ENCODE measurements at places on chromosomes 2 and 18. TPM values are rescaled to one million over a fixed set of nuclear protein-coding genes. Genes with fewer than 3 reads are reported as not detected.
A peak's percentile ranks its signal among the peaks of the same experiment; 100 is the strongest.

DNA sequence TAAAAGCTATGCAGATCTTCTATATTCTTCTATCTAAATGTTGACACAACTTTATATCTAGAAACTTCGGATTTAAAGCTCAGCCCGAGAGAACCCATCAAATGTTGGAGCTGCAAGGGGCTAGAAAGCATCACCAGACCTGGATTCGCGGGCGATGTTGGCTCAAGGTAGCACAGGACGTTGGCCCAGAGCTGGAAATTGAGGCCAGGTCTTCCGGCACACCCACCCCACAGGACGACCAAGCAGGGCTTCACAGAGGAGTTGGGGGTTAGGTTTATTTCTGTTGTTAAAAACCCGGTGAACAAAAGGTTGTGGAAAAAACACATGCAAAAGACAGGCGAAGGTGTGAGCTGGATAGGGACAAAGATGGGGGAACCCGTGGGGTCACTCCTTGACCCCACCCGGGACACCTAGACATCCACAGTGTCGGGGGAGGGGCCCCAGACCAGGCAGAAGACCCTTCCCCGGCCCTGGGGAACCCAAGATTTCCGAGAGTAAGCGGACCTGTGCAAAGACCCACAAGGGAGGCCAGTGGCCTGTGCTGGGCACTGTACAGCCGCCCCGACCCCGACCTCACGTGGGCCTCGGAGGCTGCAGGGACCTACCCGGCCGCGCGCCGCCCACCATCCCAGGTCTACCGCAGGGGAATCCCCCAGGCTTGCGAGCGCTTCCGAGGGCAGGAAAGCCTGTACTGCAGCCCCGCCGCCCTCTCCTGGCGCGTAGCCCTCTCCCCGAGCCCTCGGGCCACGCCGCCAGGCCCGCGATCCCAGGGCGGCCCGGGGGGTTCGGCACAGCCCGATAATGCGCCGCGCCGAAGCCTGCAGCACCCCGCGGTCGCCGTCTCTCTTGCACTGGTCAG, 1.8 kb upstream of the AGBL5 start:
- no peak for DNase-seq

DNA sequence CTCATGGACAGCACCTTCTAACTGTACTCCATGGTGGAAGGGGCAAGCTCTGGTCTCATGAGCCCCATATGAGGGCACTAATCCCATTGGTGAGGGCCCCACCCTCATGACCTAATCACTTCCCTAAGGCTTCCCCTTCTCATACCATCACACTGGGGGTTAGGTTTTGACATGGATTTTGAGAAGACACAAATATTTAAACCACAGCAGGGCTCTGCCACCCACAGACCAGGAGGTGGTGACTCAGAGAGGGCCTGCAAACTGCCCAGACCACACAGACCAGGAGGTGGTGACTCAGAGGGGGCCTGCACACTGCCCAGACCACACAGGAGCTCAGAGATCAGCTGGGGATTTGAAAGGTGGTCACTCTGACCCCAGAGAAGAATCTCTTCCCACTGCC, 222.0 kb downstream of the KLHL29 start:
- DNase-seq: peak; percentile 61

DNA sequence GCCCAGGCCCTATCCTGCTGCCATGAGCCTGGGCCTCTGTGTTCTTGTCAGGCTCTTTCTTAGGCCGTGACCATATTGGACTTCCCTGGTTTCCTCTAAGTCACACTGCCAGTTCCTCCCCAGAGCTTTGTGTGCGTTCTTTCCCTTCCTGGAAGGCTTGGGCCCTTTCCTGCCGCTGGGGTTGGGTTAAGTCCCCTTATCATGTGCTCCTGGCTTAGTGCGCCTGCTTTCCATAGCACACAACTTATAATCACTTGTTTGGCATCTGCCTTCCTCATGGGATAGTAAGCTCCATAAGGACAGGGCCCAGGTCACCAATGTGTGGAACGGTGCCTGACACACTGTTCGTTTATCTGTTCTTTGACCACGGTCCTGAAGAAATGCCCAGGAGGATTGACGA, 31.3 kb downstream of the NIFK start:
- DNase-seq: no peak

DNA sequence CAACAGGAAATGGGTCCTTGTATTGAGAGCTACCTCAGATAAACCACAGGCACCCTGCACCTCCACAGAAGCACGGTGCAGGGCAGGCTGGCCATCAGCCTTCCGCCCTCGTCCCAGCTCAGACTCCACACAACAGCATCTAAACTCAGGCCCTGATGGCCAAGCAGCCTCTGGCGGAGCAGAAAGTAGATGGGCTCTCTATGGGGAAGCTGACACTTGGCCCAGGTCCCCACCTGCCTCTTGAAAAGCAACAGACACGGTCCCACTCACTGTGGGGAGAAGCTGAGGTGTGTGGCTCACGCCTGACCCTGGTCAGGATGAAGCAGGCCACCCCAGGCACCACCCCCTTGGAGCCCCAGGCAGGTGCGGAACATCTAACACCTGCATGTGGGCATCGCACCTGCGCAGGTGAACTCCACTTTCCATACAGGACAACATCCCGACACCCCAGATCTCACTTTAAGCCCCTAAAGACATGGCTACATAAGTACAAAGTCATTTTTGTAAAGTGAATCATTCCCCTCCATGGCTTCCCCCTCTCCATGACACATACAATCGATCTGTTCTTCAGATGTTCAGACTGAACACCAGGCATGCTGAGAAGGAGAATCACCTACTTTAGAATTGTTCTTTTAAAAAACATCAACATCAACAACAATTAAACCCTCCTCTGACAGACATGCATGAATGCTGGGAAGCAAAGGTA, 208.4 kb downstream of the ZBTB7C start:
- DNase-seq: no peak

DNA sequence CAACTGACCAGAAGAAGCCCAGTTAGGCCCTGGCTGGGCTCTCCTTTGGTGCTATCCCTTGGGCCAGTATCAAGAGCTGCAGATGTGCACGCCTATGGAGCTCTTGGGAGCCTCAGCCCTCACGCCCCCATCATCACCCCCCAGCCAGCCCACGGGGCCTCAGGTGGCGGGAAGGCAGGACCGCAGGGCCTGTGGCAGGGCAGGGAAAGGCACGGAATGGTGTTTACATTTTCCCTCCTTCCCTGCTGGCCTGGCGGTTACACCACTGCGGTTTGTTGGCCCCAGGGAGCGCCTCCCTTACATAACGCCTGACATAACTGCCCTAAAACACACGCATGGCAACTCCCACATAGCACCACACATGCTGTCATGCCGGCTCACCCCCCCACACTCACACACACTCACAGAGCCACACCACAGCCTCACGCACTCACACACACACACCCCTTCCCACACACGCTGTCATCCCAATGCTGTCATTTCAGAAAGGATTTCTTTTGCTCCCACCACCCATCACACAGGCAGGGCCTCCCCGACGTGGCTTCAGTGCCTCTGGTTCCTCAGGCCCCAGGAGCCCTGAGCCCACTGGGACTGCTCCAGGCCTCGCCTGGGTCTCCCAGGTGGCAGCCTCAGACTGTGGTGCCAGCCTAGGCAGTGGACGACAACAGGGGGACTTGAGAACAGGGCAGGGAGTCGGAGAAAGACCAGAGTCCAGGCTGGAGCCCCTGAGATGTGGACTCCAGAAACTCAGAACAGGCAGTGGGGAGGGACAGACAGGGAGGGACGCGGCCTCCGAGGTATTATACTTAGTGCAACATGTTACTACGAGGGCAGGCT, 15.7 kb downstream of the ZFP36L2 start:
- peak; percentile 84 for DNase-seq

GRCh38 chr2:144358374-144358964, 161.4 kb downstream of the ZEB2 start:
- peak; percentile 44 for DNase-seq

- peak; percentile 29 for DNase-seq
These were observed 17.0 kb upstream of the RBMS1 start for GRCh38 chr2:160510617-160511016.

DNA sequence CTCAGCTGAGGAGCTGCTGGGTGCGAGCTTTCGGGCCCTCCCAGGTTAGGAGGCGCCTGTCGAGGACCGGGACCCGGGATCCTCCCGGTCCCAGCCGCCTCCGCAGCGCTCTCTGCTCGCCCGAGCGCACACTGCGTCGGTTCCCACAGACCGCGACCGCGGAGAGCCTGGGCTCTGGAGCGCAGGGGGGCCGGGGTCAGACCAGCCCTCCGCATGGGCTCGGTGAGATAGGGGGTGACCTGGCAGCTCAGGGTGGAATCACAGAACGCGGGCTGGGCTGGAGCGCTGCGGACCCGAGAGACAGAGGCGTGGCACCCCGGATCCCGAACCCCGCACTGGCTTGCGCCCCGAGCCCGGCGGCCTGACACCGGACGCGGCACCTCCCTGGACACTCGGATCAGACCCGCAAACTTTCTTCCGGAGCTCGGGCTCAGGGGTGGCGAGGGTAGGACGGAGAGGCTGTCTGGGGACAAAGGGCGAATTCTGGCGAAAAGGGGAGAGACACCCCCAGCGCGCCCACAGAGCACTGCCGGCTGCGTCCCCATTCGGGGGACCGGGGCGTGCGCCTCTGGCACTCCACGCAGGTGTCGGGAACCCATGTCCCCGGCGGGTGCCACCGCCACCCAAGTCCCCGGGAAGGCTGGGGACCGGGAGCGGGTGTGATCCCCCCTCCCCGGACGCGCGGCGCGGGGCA, 612 bp downstream of the DIPK1C start:
- DNase-seq: peak; percentile 1

- peak; percentile 81 for DNase-seq
These were observed 356.9 kb downstream of the ZNF521 start for GRCh38 chr18:24995056-24995455.

- no peak for DNase-seq
These were observed 309.9 kb upstream of the ZNF521 start for GRCh38 chr18:25661831-25662230.

DNA sequence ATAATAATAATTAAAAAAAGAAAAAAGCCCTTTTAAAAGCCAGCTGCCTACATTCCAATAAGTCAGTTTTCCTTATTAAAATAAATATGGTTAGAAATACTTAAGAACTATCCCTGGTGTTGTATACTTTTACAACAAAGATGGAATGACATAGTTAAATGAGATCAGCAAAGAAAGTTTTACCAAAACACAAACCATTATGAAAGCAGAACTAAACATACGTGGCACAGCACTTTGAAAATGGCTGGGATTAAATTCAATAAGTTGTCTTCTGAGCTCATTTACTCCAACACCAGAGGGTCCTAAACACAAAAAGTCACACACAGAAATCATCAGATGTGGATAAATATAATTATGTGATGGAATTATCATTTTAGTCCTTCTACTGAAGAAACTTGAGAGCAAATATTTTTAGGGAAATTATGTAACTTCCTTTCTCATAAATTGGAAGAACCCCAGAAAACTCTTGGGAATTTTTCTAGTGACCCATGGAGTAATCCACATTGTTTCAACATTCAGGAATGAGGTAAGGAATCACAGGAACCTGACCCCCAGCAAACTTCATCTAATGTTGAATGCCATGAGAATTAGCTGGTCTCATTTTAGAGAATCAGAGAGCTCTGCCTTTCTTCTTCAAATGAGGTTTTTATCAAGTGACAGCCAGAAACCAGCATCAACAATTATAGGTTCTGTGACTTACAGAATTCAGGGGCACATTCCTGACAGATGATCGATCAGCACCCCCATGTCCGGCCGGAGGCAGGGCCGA, 11.5 kb upstream of the TMEM237 start:
- peak; percentile 86 for DNase-seq

- peak; percentile 93 for DNase-seq
These were observed 3.1 kb upstream of the ARID5A start for GRCh38 chr2:96533292-96534073.

DNA sequence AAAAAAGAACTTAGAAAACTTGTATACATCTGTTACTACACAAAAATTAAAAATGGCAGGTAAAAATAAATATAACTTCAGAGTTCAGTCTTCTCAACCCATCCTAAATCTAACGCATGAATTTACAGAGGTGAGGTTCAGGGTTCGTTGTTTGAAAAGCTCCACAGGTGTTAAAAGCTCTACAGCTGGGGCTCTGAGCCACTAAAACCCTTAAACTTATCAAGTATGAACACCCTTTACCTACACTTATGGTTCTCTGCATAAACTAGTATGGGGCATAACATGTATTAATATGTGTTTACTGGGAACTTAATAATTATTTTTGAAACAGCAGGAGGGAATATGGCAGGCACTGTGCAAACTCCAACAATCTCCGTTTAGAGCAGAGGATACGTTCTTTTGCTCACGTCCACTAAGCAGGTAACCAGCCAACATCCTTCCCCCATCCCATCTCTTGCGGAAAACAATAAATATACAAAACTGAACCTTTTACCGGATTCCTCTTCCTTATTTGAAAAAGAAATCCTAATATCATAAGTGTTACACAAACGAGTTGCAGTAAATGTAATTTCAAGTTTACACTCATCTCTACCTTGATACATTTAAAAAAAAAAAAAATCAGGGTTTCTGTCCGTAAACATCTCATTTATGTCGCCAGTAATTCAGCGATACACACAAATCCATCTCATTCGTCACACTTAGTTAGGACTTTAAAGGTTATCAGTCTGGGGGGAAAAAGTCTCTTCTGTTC, 1.3 kb downstream of the PIAS2 start:
- DNase-seq: peak; percentile 30

- DNase-seq: no peak
These were observed 48.2 kb upstream of the GPC1 start for GRCh38 chr2:240387325-240387668.

DNA sequence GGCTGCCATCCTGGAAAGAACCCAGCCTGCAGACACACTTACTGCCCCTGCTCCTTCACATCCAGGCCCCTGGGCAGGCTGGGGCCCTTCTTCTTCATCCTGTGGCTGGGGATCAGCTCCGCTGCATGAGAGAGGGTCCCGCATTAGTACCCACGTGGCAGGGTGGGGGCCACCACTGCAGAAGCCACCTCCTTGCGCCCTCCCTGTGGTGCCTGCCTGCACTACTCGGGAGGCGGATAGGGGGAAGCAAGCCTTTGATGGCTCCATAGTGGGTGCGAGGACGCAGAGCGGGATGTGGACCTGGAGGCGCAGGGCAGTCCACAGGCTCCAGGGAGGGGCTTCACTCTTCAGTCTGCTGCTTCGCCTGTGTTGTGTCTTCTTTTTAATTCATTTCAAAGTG, 46.7 kb downstream of the GPC1 start:
- DNase-seq: no peak

- DNase-seq: no peak
These were observed 795.6 kb downstream of the CPS1 start for GRCh38 chr2:211351987-211352386.

- DNase-seq: peak; percentile 76
These were observed 88.6 kb upstream of the EML6 start for GRCh38 chr2:54634564-54635511.

Gene IKZF2
- 13.5 TPM for total RNA-seq

Gene POTEJ
- total RNA-seq: not detected

Gene MLPH
- 4.7 TPM for total RNA-seq

Gene TTC21B
- 14.9 TPM for total RNA-seq

Gene PXDN
- total RNA-seq: 291 TPM

Gene CCDC178
- total RNA-seq: not detected
